ENCODE measurements at places on chromosomes 4 and X.

DNA sequence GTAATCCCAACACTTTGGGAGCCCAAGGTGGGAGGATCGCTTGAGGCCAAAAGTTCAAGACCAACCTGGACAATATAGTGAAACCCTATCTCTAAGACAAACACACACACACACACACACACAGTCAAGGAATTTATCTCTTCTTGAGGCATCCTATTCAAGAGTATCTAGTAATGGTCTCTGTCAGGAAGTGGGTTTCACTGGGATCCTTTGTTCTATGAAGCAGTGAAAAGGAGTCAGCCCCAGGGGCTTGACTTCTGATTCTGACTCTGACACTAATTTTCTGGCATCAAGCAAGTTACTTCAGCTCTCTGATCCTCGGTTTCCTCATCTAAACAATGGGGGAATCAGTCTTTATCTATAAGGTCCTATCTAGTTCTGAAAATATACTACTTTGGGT lies 34.8 kb downstream of the UTP14A start:
- DNase-seq = no peak

GRCh38 chr4:150280081-150280895 lies 202.0 kb downstream of the DCLK2 start:
- peak; percentile 73 for DNase-seq

DNA sequence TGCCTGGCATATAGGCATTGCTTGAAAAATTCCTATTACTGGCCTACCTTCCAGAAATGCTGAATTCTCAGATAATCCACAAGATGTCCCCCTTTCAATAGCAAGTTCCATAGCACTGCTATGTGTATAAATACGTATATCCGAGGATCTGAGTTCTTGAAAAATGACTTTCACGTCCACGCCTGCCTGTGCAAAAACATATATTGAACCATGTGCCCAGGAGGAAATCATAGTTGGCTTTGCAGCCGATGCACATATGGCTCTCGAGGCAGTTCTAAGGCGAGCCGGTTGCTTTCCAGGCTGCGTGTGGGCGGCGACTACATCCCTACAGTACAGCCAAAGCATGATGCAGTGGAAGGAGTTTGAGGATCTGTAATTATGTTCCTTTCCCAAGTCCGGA lies 55.4 kb upstream of the ESX1 start:
- DNase-seq = peak; percentile 54

GRCh38 chr4:41256740-41257256 lies at the start of gene UCHL1:
TSS of gene UCHL1 (plus strand) at chr4:41256928. CDS start at chr4:41256977, 49 bp downstream.
- DNase-seq = peak; percentile 94

DNA sequence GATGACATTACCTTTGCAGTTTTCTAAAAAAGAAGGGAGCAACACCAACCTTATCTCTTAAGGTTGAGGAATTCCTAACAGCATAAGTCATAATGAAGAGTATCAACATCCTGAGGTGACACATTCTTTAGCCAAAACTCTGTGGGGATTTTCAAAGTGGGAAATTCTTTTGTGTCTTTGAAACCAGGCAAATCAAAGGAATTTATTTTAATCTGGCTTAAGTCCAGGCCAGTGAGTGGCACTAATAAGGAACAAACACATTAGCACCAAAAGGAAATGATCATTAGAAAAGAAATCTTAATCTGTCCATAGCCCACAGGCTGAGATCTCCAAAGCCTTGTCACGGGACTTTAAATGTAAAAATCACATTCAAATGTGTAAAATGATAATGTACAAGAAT lies 110.1 kb downstream of the LARP7 start:
- DNase-seq = no peak

DNA sequence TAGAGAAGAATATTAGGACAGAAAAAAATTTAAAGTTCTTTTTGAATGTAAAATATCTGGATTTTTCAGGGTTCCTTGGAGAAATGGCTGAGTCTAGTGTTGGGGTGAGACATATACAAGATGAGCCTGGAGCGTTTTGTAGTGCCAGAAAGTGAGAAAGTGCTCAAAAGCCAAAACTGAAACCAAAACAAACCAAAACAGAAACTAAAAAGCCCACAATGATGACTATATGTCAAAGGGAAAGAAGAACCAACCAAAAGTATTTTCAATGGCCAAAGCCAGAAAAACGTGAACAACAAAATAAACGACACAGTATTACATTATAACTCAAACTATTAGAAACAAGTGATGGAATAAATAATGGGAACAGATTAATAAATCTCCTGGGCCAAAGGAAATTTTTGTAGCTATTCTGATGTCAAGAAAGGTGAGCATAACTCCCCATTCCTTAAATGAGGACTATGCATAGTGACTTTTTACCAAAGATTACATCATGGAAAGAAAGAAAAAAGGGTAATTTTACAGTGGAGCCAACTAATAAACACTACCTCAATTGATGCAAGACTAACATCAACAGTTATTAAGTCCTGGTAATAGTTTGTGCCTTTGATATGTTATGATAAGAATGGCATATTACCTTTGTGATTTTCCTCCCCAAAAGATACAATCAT lies 1137.6 kb downstream of the C4orf33 start:
- DNase-seq = peak; percentile 13

GRCh38 chrX:50638123-50638522 lies 167.5 kb upstream of the DGKK start:
- DNase-seq = peak; percentile 20

DNA sequence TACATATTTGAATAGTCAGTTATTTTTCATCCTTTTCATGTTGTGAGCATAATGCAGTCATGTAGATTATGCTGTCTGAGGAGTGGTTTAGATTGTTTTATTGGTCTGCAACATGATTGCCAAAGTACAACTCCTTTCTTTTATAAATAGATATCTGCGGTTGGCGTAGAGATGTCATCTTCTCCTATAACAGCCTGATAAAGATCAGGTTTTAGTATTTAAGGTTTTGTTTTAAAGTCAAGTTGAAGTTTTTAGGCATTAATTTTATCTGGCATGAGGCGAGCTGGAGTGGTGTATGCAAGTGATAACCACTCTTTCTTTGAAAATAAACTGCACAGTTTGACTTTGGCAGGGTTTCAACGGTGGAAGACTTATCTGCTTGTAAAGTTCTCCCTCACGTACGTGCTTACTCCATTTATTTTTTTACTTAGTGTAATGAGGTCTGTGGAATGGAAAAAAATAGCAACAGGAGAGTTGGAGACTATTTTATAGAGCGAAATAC lies 126.3 kb downstream of the FBXO8 start:
- peak; percentile 22 for DNase-seq

GRCh38 chr4:142933207-142933606 lies 87.1 kb upstream of the INPP4B start:
- DNase-seq = no peak

DNA sequence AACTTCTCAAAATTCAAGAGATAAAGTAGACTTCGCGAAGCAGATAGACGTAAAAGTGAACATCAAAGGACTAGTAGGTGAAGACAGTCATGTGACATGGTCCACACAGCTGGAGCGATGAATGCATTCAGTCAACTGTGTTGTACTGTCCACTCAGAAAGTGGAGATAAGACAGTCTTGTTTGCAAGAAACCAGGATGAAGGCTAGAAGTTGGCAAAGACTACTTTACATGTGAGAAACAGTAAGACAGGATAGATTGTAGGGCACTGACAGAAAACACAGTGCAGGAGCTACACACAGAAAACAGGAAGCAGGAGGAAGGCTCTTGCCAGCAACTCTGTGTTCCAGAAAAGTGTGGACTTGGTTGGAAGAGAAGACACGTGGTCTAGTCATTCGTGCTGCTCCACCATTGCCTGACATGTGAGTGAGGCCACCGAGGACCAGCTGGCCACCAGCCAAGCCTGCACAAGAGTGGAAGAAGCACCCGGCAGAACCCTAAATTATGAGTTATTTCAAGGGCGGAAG lies 78.9 kb downstream of the FAT1 start:
- DNase-seq = peak; percentile 41

DNA sequence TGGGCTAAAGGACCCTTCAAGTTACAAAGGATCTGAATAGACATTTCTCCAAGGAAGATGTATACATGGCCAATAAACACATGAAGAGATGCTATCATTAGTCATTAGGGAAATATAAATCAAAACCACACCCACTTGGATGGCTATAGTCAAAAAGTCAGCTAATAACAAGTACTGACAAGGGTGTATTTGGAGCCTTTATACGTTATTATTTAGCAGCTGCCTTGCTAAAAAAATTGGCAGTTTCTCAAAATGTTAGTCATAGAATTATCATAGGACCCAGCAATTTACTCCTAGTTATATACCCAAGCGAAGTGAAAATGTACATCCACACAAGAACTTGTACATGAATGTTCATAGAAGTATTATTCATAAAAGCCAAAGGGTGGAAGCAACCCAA lies 112.7 kb upstream of the DUSP21 start:
- DNase-seq = peak; percentile 60

- DNase-seq = no peak
Observed at GRCh38 chrX:139560221-139560620, 29.7 kb downstream of the F9 start.

DNA sequence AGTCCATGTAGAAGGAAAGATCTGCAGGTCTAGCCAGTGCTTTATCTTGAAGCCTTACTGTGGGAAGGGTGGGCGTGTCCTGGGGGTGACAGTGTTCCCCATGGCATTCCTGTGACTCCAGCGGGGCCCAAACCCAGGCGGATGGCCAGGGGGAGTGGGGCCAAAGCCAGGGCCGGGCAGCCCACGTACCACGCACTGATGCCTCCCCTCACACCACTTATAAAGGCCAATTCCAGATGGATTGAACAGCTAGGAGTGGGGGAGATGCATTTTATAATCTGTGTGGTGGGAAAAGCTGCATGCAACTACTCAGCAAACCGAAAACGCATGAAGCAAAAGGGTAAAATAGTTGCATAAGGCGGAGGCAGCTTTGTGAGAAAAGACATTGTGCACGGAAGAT lies 36.4 kb downstream of the NELFA start:
- no peak for DNase-seq

- DNase-seq = peak; percentile 92
Observed at GRCh38 chrX:46325312-46325877, 219.8 kb downstream of the ZNF674 start.

DNA sequence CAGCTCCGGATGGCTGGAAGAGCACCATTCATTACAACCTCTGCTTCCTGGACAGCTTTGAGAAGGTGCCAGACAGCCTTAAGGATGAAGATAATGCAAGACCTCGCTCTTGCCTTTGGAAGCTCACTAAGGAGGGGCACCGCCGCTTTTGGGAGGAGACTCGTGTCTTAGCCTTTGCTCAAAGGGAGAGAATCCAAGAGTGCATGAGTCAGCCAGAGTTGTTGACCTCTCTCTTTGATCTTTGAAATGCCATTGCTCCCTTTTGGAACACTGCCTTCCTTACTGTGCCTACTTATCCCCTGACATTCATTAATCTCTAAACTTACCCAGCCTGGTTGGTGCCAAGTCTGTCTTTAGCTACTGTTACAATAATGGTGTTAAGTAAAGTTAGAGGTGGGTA lies 1.2 kb downstream of the FOXR2 start:
- no peak for DNase-seq

DNA sequence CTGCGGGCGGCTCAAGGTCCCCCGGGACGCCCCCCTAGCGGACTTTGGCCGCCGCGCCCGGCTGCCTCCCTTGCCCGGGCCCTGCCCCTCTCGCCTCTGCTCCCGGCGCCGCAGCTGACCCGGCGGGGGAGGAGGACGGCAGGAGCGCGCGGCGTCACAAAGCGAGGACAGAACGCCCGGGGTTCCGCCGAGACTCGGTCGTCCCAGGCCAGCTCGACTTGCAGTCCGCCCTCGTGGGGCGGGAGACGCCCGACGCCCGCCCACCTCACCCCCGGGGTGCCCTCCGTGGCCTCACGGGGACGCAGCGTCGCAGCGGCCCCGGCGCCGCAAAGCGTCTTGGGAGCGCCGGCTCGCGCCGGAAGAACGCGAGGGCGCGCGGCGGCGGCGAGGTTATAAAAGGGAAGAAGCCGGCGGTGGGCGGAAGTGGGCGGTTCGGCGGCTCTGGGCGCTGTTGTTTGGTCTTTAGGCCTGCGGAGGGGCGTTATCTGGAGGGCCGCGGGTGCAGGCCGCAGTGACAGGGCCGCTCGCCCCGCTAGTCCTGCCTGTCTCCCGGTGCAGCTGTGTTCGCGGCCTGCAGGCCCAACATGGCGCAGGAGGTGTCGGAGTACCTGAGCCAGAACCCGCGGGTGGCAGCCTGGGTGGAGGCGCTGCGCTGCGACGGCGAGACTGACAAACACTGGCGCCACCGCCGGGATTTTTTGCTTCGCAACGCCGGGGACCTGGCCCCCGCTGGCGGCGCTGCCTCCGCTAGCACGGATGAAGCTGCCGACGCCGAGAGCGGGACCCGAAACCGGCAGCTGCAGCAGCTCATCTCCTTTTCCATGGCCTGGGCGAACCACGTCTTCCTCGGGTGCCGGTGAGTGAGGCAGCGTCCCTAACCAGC lies at the start of gene CDKN2AIP:
Gene CDKN2AIP, plus strand, starts transcription at position 423 of the 883 bp plus-strand sequence. Its CDS starts 162 bp downstream, at position 585.
- peak; percentile 92 for DNase-seq

- DNase-seq = no peak
Observed at GRCh38 chr4:25450491-25450901, 73.4 kb downstream of the ANAPC4 start.

DNA sequence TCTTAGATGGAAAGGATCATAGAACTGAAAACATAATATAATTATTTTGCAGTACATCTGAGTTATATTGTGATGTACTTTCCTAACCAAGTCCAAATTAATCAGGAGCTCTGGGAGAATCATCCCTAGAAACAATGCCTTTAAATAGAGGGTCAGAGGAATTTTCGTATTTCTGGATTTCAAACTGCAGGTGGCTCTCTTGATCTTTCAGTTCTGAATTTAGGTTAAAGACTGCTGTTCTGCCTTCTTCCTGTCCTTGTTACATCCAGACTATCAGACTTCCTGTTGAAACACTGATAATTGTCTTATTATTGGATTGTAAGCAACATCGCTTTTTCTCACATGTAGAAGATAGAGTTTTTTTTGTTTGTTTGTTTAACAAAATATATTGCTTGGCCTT lies 142.7 kb downstream of the RPA4 start:
- no peak for DNase-seq

DNA sequence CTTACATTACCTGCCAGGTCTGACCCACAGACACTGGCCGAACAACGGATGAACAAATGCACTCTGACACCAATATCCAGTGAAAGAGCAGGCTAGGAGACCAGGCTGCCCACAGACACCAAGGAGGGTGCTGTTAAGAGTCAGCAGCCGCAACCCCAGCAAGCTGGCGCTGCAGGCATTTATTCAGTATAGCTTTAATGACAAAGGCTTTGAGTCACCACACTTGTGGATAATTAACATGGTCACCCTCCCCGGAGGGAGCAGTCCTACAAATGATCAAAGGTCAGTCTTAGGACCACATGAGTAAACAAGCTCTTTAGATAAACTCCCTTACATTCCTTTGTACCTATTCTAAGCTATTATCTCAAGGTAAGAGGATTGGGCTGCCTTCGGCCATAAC lies 368.5 kb upstream of the GRID2 start:
- DNase-seq = no peak

DNA sequence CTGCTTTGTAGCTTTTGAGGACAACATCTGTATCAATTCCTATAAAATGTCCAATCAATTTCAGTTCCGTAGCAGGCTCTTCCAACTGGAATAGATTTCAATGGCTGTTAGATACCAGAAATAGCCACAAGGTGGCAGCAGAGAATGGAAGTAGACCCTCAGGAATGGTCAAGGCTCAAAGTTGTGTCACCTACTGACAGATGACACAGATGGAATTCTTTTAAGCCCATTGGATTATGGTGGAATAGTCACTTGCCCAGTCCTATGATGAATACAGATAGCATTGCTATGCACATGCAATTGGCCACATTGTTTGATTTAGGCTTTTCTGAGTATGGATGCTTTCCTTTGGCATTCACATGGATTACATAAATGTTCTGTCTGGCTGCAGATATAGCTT lies 130.4 kb upstream of the RADX start:
- peak; percentile 46 for DNase-seq

- DNase-seq = no peak
Observed at GRCh38 chrX:83997781-83998180, 136.8 kb downstream of the CYLC1 start.
